ENCODE measurements at places on chromosomes 2 and 18.

DNA sequence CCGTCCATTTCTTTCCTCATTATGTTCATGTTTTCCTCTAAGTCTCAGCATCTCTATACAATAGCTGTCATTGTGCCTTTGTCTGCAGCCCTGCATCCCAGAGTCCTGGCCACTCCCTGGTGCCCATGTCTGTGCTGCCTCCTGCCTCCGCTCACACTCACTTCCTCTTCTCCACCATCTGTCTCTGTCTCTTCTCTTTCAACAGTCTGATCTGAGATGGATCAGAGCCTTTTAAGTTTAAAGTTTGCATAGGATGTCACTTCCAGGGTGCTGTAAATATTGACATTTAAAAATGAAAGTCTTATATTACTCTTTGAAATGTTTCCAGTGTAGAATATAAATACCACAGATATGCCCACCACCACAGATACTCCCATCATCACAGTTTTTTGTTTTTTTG is 42.7 kb downstream of the UBE2F start:
- DNase-seq: no peak

DNA sequence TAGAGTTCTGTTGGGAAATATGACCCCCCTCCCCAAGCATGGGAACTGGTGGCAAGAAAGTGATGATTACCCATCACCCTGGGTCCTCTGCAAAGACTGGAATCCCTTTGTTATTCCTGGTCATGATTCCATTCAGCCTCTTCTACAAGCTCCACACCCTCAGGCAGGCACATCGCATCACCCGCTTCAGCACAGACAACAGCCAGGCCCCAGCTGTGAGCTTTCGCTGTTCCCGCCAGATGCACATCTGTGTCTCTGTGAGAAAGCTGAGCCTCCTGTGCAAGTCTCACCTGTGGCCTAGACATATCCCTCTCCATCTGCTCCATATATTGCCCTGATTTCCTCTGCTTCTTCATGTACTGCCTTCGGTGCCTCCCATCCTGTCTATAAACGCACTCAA is 368.0 kb upstream of the RAB6C start:
- no peak for DNase-seq

DNA sequence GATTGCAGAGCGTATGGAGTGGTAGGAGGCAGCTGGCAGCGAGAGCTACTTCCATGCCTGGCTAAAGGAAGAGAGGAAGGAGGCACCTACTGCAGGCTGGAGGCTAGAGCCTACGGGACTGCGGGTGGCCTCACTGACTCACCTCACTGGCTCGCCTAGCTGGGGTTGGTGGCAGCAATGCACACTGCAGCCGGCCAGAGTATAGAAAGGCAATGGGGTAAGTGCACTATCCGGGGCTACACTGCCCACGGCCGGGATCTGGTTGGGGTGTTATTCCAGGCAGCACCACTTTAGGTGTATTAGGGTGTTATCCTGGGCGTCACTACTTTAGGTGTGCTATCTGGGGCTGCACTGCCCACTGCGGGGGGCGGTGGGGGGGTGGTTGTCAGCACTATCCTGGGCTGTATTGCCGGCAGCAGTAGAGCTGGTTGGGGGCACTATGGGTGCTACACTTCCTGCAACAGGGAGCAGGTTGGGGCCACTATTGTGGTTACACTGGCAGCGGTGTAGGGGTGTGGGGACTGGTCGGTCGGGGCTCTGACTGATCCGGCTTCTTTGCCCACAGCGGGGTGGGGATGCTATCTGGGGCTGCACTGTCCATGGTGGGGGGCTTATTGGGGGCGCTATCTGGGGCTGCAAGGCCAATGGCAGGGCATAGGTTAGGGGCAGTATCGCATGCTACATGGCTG is 33.3 kb upstream of the ANKRD62 start:
- DNase-seq: no peak

GRCh38 chr2:27320958-27321543 is 1.8 kb downstream of the MPV17 start:
- DNase-seq: no peak

DNA sequence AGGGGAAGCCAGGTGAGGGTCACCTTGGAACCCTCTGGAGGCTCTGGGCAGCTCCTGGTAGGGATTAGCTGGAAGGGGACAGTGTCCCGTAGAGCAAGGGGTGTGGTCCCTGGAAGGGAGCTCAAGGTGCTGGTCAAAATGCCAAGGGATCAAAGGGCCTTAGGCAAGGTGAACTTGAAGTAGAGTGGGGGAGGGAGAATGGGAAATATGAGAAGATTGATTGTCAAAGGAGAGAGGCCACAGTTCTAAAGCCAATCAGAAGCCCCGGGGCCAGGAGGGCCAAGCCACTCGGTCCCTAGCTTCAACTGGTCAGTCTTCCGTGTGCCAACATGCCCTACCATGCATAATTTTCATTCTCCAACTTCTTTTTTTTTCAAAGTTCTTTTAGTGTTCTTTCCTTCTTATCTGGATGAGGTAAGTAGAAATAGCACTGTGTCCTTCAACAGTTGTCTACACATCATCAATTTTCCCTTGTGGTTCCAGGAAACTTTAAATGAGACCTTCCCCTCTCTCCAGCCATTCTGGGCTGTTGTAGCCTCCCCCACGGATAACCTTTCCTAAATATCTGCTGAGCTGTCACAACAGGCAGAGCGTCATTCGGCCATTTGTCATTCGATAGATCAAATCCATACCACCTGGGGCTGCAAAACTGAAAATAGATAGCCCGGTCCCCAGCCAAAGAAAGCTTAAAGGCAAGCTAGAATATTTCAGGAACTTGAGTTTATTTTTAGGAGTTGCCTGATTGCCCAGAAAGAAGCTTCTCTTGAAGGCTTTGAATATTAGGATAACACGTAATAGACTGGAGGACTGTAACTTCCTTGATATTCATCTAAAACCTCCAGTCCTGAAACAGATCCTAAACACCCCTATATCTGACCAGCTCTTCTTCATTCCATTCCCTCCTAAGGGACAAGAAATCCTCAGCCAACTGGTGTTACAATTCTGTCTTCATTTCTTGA is 83.3 kb downstream of the ALPK2 start:
- no peak for DNase-seq

- no peak for DNase-seq
Observed at GRCh38 chr2:180873219-180873618, 107.2 kb upstream of the UBE2E3 start.

DNA sequence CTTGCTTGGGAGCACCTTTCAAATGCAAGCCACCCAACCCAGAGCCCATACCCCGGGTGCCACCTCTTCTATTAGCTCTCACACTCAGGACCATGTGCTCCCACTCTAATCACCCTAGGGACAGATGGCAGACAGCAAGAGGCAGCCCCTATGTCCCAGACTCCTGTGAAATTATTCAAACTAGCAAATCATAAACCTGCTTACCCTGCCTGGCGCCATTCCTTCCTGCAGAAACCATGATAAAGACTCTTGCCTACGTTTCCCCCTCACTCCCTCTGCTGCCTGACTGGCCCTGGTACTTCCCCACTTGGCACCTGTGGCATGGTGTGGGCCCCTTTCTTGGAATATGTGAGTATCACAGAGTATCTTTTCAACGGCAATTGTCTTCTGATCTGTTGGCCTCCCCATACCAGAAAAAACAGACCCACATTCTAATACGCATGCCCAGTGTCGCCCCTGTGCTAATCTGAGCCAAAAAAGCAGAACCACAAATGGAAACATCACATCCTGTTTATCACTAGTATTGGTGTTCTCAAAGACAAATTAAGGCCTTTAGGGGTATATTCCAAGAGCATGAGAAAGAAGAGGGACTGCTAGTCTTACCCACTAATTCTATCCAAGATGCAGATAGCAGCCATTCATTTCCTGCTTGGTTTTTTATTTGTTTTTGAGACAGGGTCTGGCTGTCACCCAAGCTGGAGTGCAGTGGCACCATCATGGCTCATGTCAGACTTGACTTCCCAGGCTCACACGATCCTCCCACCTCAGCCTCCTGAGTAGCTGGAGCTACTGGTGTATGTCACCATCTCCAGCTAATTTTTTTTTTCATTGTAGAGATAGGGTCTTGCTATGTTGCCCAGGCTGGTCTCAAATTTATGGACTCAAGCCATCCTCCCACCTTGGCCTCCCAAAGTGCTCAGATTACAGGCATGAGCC is 44.1 kb upstream of the TTC39C start:
- DNase-seq: peak; percentile 21

DNA sequence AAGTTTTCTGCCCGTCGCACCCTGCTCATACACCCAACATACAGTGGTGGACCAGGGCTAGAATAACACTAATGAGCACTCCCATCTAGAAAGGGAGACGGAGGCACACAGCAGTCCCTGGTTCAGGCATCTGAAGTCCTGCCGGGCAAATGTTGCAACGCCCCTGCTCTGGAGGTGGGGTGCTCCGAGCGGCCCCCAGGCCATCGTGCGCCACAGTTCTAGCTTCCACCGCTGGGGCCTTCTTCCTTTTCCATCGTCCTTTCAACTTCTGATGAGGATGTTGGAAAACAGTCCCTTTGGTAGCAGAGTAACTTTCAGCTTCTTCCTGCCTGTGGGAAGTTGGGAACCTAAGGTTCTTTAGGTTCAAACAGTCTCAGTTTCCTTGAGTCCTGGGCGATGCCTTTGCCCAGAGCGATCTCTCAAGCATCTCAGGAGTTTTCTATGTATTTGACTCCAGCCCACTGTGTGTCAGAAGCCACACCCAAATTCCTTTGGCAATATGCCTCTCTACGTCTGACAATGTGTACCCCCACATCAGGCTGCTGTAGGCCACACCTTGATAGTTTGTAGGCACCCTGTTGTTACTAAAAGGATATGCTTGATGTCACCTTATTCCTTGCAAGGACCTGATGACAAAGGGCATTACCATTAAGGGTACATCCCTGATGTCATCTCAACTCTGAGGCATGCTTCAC is 258.8 kb downstream of the GLI2 start:
- DNase-seq: no peak

GRCh38 chr2:67389788-67390187 is 7.3 kb upstream of the ETAA1 start:
- no peak for DNase-seq

DNA sequence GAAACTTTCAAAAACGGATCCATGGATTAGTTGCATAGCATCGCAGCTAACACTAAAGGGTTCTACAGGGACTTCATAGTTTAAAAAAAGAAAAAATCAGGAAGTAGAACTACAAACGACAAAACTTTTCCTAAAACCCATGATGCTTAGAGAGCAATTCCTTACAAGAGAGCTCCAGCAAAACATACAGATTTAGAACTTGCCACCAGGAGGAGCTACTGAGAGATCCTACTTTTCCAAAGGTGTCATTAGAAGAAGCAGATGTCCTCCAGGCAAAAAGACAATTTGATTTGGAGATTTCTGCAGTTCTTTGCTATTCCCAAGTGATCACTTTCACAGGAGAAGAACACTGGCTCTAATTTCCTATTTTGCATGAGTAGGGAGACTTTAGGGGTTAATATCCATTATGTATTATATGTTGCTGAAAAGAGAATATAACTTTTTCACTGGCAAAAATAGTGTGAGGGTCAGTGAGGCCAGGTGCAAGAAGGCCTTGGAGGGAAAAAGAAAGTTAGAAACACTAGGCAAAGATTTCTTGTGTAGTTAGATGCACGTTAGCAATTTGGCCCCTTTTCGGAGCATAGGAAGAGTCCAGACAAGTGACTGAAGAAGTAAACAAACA is 436.2 kb downstream of the SUCLG1 start:
- DNase-seq: no peak

- no peak for DNase-seq
Observed at GRCh38 chr2:235549735-235550377, 56.0 kb downstream of the AGAP1 start.

DNA sequence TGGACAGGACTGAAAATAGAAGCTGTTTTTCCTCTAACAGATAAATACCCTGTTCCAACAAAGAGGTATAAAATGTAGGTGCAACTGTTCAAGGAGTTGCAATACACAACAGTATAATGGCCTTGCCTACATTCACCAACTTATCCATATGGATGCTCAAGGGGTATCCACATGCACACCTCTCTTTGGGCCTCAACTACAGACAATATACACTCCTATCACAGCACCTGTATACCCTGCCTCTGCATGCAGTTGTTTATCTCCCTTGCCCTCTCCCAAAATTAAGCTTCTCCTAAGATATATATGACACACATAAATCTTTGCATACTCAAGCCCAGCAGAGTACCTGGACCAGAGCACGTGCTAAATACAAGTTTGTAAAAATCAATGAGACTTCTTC is 37.3 kb downstream of the DARS1 start:
- no peak for DNase-seq

GRCh38 chr2:157043786-157044185 is 213.7 kb upstream of the GALNT5 start:
- DNase-seq: no peak

- DNase-seq: no peak
Observed at GRCh38 chr2:25297738-25298137, 44.0 kb downstream of the DNMT3A start.

GRCh38 chr2:75600461-75601011 is 39.8 kb upstream of the EVA1A start:
- no peak for DNase-seq

GRCh38 chr2:16931441-16931840 is 265.8 kb upstream of the CYRIA start:
- no peak for DNase-seq

- no peak for DNase-seq
Observed at GRCh38 chr2:223414646-223415045, 187.5 kb downstream of the SCG2 start.

GRCh38 chr2:96891591-96892333 is 21.9 kb upstream of the SEMA4C start:
- DNase-seq: no peak

- no peak for DNase-seq
Observed at GRCh38 chr2:1370461-1370860, 42.8 kb upstream of the TPO start.

- DNase-seq: no peak
Observed at GRCh38 chr2:100178085-100178788, 35.8 kb upstream of the AFF3 start.

- peak; percentile 19 for DNase-seq
Observed at GRCh38 chr2:126244937-126245336, 411.0 kb upstream of the GYPC start.

DNA sequence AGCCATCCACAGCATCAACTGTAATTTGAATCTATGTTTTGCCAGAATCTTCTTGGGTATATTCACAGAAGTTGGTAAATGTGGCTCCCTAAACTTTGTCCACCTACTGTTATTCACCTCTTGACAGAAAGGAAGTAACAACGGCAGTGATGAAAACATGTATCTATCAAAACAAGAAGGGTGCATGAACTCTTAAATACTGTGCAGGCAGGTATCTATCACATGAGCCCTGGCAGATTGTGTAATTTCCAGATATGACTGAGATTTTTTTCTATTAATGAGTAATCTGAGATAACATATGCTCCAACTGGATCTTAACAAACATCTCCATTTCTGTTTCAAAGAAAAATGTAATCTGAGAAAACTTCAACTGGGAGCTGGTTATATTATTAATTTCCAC is 36.6 kb downstream of the SFT2D3 start:
- DNase-seq: no peak

All from stimulated activated CD4-positive, alpha-beta T cell treated with anti-CD3 and anti-CD28 coated beads, Interleukin-4, amount 100 ng/mL, for 1 hour (primary cell).